ENCODE measurements at places on chromosomes 6 and 20. TPM values are rescaled to one million over a fixed set of nuclear protein-coding genes. Genes with fewer than 3 reads are reported as not detected.

Gene DLL1
- 4.1 TPM for total RNA-seq

Gene EFCAB8
- total RNA-seq, result under 0.01 TPM

Gene PACRG
- under 0.01 TPM for total RNA-seq

Gene NFATC2
- not detected for total RNA-seq

Gene LPIN3
- 10.0 TPM for total RNA-seq

Gene IL17F
- total RNA-seq, result not detected

Gene HSPA12B
- not detected for total RNA-seq

Gene COL12A1
- 11.3 TPM for total RNA-seq

Gene ENPP4
- 0.26 TPM for total RNA-seq

Gene ZSCAN16
- total RNA-seq, result 11.1 TPM

Gene DZANK1
- total RNA-seq, result 0.64 TPM

Gene HLA-G
- total RNA-seq, result 13.2 TPM

Gene OR2H2
- total RNA-seq, result not detected

Gene RMND1
- total RNA-seq, result 51.6 TPM

Gene RAET1L
- total RNA-seq, result 0.79 TPM

Gene SSTR4
- total RNA-seq, result not detected

Gene PRPH2
- total RNA-seq, result under 0.01 TPM

Gene RIMS1
- total RNA-seq, result under 0.01 TPM

Gene CTCFL
- total RNA-seq, result not detected

Gene CD40
- 6.5 TPM for total RNA-seq

Gene DLK2
- 4.1 TPM for total RNA-seq

Gene BPIFB2
- total RNA-seq, result not detected

Gene PTCRA
- not detected for total RNA-seq

Gene OXT
- not detected for total RNA-seq

Gene MICB
- total RNA-seq, result 2.9 TPM

Gene HSPA1L
- 0.53 TPM for total RNA-seq

Gene C20orf144
- total RNA-seq, result not detected

Gene HINT3
- total RNA-seq, result 25.3 TPM

Gene APCDD1L
- total RNA-seq, result not detected

Gene GRIK2
- total RNA-seq, result 0.38 TPM

Gene CCN2
- total RNA-seq, result 1.3 TPM

Gene COL10A1
- not detected for total RNA-seq

Gene SLC52A3
- 0.26 TPM for total RNA-seq

Gene PNPLA1
- total RNA-seq, result 0.26 TPM

Gene CLPSL1
- not detected for total RNA-seq

Gene TREML1
- not detected for total RNA-seq

Gene GNRH2
- 0.13 TPM for total RNA-seq

Gene MOCS1
- 1.3 TPM for total RNA-seq

Gene EMILIN3
- total RNA-seq, result not detected

Gene SLX4IP
- total RNA-seq, result 3.9 TPM

Gene MYLK4
- total RNA-seq, result 0.13 TPM

Gene SIGLEC1
- not detected for total RNA-seq

Measured in bronchial epithelial cell (primary cell).